ENCODE measurements at places on chromosomes 5 and 9. TPM values are rescaled to one million over a fixed set of nuclear protein-coding genes. Genes with fewer than 3 reads are reported as not detected.

Gene MEIKIN
- not detected for total RNA-seq

Gene COL27A1
- 10.2 TPM for total RNA-seq

Gene GDA
- 0.23 TPM for total RNA-seq

Gene SPAG8
- total RNA-seq, result 0.04 TPM

Gene CTSV
- total RNA-seq, result 26.3 TPM

Gene PCDHGA10
- 1.3 TPM for total RNA-seq

Gene CRB2
- total RNA-seq, result not detected

Gene TMEM215
- total RNA-seq, result not detected

Gene CREBRF
- 3.5 TPM for total RNA-seq
